Hepatocyte (in vitro differentiated cells): ENCODE measurements at places on chromosomes 7 and 10.

GRCh38 chr7:66631471-66631870 is 2.8 kb downstream of the KCTD7 start:
- DNase-seq, result no peak

GRCh38 chr7:75916685-75917634 is 2.0 kb downstream of the POR start:
- DNase-seq, result no peak

- no peak for DNase-seq
Observed at GRCh38 chr10:60197206-60197605, 192.5 kb downstream of the ANK3 start.

- DNase-seq, result no peak
Observed at GRCh38 chr10:22333167-22333974, 11.9 kb upstream of the SPAG6 start.

- no peak for DNase-seq
Observed at GRCh38 chr7:103951311-103951710, 38.1 kb downstream of the RELN start.
